ENCODE measurements at places on chromosomes 1 and 21. TPM values are rescaled to one million over a fixed set of nuclear protein-coding genes. Genes with fewer than 3 reads are reported as not detected.

DNA sequence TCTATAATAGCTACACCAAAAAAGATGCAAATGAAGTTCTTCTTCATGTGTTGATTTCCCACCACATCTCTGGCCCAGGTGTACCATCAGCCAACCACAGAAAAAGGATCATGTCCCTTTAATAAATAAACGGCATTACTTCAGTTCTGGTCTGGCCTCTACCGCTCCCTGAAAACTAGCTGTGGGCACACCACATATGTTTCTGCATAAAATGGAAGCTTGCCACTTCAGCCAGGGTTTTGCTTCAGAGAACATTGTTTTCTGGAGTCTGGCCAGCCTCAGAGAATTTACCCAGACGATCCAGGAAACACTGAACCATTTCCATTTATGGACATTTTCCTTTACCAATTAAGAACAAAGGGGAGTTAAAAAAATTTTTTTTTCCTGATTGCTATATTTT, 5.8 kb upstream of the LAMC2 start:
- DNase-seq, result peak; percentile 62

DNA sequence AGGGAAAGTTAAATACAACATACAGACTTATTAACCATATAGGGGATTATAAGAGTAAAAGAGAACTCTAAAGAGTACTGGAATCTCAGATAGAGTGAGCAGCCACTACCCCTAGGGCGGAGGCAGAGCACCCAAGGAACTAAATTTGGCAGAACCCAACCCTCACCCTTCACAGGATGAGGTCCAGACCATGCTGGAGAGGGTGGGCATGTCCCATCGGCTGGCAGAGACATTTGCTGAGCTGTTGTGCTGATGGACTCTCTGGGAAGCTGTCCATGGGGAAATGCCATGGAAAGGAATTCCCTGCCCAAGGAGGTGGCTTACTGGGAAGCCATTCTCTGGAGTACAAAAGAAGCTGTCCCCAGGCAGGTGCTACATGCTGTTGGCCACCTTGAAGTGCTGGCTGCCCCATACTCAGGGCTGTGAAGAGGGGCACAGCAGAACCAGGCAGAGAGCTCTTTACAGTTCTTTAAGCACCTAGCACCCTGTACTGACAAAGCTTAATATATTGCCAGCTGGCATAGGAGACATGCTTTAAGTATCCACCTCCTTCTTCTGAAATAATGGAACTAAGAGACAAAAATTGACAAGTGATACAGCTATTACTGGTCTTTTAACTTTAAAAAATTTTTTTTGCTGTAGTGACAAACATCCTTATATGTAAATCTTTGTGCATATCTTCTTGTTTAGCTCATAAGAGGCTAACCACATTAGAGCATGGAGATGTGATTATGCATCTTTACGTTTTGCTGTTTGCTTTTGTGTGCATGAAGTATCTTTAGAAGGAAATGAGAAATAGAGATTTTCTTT, 29.6 kb downstream of the TSNAX start:
- DNase-seq, result no peak

- no peak for DNase-seq
Measured at GRCh38 chr1:198220428-198220827, 63.6 kb downstream of the NEK7 start.

GRCh38 chr1:42128499-42128898, 24.7 kb upstream of the GUCA2B start:
- no peak for DNase-seq

DNA sequence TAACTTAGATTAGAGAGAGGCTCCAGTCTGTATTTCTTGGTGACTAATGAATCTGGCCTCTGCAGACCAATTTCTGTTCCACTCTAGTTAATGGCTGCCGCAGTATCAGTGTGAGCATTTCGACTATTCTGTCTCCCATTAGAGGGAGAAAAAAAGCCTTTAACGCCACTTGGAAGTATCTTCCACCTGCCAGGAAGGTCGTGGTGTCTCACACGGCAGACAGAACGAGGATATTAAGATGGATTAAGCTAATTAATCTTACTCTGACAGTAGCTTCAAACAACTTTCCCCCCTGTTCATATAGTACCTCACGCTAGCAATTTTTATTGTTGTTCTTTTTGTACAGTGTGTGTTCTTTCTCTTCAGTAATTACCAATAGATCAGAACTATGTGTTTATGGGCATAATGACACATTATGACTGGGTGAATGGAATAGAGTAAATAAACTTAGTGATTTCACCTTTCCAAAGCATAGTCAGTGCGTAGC, 153.8 kb downstream of the ADGRL2 start:
- no peak for DNase-seq

- no peak for DNase-seq
Measured at GRCh38 chr21:15212206-15212605, 147.4 kb upstream of the NRIP1 start.

- no peak for DNase-seq
Measured at GRCh38 chr1:222522105-222522915, 25.6 kb downstream of the HHIPL2 start.

GRCh38 chr1:237467320-237467719, 423.4 kb downstream of the ZP4 start:
- no peak for DNase-seq

DNA sequence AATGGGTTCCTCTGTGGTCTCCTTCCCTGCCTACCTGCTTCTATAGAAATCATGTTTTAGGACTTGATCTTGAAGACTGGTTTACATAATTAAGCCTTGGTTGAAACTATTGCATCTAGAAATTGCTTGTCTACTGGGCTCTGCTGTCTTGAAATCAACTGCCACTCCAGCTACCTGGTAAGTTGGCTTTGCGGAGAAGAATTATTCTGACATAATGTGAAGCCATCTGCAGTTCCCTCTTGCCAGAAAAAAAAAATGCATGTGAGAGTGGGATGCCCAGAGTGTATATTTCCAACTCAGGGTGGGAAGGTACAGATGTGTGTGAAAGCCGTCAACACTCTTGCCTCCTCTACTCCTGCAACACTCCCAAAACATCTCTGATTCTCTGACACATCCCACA, 27.2 kb downstream of the C8B start:
- DNase-seq, result no peak

DNA sequence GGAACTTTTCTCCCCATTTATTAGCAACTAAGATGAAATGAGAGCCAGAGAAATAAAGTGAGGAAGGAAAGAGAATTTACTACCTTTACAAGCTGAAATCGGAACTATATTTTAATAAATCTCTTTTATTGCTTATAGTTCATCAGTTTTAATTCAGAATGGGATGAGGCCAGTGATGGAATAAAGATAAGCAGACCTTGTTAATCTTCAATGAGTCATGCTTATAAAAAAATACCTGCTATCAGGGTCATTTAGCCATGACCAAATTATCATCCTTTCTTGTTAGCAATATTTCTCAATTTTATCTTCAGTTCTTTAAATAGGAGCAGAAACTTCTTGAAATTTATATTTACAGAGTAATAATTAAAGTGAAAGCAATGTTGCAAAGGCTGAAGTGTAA, 26.1 kb downstream of the RGS4 start:
- DNase-seq, result no peak

DNA sequence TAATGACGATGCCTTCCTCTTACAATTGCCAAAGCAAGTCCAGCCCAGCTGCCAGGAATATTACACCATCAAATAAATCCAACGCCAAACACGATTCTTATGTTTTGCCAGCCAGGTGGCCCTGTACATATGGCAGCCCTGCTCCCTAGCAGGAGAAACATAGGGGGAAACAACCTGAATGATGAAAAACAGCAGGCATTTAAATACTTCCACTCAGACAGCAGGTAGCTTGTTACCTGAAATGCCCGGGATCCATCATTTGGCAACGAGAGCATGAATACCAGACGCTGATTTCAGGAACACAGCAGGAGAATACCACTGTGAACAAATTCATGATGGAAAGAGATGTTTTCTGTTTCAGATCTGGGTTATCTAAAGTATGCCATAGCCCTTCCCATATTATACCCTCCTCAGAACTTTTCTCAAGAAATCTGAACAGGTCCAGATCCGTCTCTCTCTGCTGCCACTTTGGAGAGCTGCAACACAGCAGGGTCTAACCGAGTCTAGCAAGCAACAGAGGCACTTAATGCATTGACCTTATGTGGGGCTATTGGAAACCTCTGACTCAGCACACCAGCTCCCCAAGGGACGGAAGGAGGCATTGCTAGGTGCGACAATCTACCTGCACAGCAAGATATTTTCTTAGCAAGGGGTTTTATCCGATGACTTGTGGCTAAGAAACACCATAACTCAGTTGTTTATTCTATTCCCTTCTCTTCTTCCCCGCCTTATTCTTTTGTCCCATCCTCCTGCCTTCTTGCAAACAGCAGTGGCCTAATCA, 166.3 kb downstream of the BARHL2 start:
- no peak for DNase-seq

GRCh38 chr1:84899969-84900368, 7.0 kb upstream of the LPAR3 start:
- DNase-seq, result no peak

GRCh38 chr1:232986527-232986922, 36.1 kb downstream of the NTPCR start:
- DNase-seq, result no peak

DNA sequence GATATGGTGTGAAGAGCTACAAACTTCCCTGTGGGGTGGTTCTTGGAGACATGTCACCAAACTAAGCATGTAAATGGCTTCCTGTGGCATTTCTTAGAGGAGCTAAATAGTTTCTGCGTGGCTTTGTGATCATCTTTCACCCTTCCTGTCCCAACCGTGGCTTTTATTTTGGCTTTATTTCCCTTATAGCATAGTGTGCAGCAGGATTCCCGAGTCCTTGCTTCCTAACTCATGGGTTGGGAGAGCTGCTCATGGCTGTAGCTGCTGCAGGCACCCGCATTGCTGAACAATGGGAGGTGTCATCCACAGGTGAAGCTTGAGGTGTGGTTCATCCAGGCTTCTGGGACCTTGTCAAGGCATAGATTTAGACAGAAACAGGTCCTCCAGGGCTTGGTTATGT, 192.0 kb downstream of the SDCCAG8 start:
- no peak for DNase-seq

- DNase-seq, result no peak
Measured at GRCh38 chr1:6111991-6112689, 66.5 kb downstream of the KCNAB2 start.

DNA sequence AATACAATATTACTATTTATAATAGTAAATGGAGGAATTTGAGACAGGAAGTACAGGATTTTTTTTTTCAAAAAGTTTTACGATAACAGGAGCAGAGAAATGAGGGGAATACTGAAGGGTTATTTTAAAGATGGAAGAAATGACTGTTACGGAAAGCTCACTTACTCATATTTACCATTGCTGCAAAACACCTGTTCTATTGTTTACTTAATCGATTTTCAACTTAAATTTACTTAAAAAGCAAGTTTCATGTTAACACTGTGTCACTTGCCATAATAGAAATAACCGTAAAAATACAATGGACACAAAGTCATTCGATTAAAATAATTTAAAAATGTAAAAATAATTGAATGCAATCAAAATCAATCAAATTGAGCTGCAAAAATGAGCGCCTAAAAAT, 3.4 kb upstream of the EXO1 start:
- no peak for DNase-seq

DNA sequence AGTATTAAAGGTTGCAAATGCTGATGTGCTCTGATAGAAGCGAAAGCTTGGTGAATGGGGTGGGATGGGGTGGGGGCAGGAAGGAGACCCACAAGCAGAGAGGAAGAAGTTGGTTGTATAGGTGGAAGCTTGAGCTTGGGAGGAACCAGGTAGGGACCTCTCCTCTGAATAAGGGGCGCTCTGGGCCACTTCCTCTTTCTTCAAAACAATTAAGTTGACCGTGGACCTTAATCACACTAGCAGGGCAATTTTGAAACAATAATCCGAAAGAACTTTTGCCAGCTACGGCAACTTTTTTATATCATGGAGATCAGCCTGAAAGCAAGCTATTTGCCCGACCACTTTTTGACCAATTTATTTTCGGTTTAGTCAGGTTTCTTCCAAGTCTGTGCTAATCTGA, 1.9 kb upstream of the DYRK1A start:
- DNase-seq, result no peak

GRCh38 chr1:221739018-221739676, 2.7 kb downstream of the DUSP10 start:
- DNase-seq, result no peak

DNA sequence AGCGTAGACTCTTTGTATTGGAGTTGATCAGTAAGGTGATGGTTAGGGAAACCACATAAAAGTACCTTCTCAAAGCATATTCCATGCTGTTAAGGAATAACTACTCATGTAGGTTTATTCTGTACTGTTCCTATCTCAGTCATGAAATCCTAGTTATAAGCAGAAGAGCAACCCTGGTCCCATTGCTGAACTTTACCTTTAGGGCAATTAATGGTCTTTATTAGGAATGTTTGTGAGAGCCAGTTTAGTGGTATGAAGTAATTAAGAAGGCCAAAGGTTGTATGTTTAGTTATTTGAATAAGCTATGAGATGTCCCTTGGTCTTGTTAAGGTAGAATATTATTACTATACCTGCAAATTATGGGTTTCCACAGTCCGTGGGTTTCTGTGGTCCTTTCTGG, 44.0 kb downstream of the ACP6 start:
- DNase-seq, result no peak

- peak; percentile 48 for DNase-seq
Measured at GRCh38 chr1:89953131-89953626, 41.7 kb upstream of the ZNF326 start.

- no peak for DNase-seq
Measured at GRCh38 chr1:162335126-162335525, 41.5 kb downstream of the SPATA46 start.

- no peak for DNase-seq
Measured at GRCh38 chr1:181986907-181987305, 74.6 kb downstream of the ZNF648 start.

- no peak for DNase-seq
Measured at GRCh38 chr1:56397811-56398231, 181.5 kb downstream of the PLPP3 start.

Gene GPR89B
- 13.0 TPM for total RNA-seq

Gene C1orf53
- total RNA-seq, result 1.7 TPM

Gene CDK18
- 28.6 TPM for total RNA-seq

Gene GATAD2B
- total RNA-seq, result 43.1 TPM

Gene FAM72D
- 0.49 TPM for total RNA-seq

Gene ASCL5
- total RNA-seq, result not detected

Gene FNDC5
- 1.7 TPM for total RNA-seq

Gene STUM
- total RNA-seq, result 2.8 TPM

Gene OR2L8
- total RNA-seq, result not detected

Gene FUCA1
- total RNA-seq, result 72.3 TPM

Gene SAMSN1
- 8.3 TPM for total RNA-seq

Gene MTARC1
- total RNA-seq, result 29.0 TPM

Gene TMCC2
- total RNA-seq, result 0.55 TPM

Gene HFM1
- 4.4 TPM for total RNA-seq

Gene WNT2B
- 5.6 TPM for total RNA-seq

Gene HUNK
- total RNA-seq, result 4.5 TPM

Gene FOXJ3
- total RNA-seq, result 71.0 TPM
